Dermis blood vessel endothelial cell (primary cell): ENCODE measurements at places on chromosomes 3 and 15. TPM values are rescaled to one million over a fixed set of nuclear protein-coding genes. Genes with fewer than 3 reads are reported as not detected.
A peak's percentile ranks its signal among the peaks of the same experiment; 100 is the strongest.

DNA sequence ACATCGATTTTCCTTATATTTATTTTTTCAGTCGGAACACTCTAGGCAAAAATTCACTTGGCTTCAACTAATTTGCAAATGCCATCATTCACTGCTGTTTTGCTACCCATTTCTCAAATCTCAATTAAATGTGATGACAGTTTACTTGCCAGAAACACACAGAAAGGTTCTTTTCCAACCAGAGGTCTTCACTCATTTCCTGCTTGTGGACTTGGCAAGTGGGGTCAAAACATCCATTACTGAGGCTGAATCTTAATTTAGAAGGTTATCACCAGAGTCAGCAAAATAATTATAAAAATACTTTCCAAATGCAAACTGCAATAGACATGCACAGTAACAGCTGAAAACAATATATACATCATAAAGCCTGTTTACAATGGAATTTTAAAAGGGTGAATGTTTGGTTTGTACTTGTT is 625.4 kb upstream of the TBL1XR1 start:
- DNase-seq: no peak

GRCh38 chr3:114861666-114862065 is 285.4 kb downstream of the ZBTB20 start:
- no peak for DNase-seq

GRCh38 chr3:168884353-168884903 is 779.1 kb downstream of the MECOM start:
- DNase-seq: peak; percentile 95

- no peak for DNase-seq
Measured at GRCh38 chr15:41901431-41901830, 7.6 kb upstream of the SPTBN5 start.

DNA sequence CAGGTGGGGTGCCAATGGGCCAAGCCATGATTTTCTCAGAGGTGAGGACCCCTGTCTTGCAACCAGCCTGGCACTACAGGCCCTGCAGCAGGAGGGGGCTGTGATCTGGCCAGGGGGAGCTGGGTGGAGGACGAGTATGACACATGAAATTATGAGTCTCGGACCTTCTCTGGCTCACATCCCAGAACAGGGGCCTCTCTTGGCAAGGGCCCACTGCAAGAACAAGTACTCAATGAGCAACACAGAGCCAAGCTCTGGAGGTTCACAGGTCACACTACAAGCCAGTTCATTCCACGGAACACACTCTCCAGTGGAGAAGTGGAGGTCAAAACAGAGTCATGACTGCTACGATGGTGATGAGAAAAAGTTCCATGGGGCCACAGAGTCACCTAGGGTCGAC is 28.3 kb downstream of the CCDC32 start:
- DNase-seq: peak; percentile 1

GRCh38 chr3:128998561-128998960 is 2.5 kb upstream of the EFCC1 start:
- no peak for DNase-seq

Gene TYRO3
- 2.6 and 5.0 TPM in 2 replicates for total RNA-seq

Gene PEX11A
- 3.1 and 6.5 TPM in 2 replicates for total RNA-seq

DNA sequence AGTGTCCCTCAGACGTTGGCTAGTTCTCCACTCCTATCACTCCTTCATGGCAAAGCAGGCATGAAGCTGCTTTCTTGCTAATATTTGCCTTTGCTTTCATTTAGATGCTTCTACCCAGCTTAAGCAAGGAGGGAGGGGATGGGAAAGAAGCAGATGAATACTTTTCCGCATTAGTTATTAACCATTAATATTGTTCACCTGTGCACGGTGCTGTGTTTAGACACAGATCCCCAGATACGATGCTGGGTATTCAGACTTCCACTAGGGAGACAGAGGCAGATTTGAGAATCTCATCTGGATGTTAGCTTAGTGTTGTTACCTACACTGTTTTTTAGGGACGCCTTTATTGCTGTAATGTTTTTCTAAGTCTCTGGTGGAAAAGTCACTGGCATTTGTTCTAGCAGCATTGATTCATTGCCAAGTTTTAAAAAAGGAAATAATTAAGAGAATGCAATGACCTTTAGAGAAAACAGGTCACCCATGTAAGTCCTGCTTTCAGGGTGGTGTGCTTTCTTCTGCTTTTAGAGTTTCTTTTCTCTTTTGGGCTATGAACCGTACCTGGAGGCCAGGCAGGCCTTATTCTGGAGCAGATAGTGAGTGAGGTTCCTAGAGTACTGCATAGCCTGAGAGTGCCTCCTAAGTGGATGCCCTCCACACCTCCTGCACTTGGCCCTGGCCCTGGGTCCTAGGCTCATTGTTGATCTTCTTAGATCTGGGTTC is 55.5 kb downstream of the MYZAP start:
- DNase-seq: peak; percentile 73

GRCh38 chr15:91790836-91791235 is 62.7 kb upstream of the SLCO3A1 start:
- no peak for DNase-seq

DNA sequence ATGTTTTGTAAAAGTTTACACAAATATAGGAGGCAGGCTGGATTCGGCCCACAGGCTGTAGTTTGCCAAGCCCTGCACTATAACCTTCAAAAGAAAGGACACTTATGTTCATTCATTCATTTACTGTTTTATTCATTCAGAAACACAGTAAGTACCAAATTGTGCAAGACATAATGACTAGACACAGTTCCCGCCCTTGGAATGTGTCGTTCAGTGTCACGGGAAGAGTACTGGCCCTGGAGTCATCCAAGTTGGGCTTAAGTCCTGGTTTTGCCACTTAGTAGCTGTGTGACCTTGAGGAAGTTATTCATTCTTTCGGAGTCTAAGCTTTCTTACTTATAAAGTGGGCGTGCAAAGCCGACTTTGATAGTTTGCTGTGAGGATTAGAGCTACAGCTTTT is 22.0 kb downstream of the COLQ start:
- no peak for DNase-seq

GRCh38 chr15:62874959-62875625 is 167.5 kb upstream of the TPM1 start:
- no peak for DNase-seq

DNA sequence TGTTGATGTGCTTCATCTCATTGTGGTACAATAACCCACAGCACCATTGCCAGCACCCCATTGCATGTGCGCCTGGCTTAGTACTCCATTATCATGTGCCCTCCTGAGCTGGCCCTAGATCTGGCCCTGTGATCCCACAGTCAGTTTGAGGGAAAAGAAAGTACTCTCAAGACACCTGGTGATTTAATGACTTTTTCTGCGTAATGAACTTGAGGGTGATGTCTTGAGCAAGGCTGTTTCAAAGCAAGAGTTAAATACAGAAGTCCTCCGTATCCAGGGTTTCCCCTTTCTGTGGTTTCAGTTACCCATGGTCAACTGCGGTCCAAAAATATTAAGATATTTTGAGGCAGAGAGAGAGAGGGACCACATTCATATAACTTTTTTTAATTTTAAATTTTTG is 16.3 kb downstream of the C3orf20 start:
- DNase-seq: no peak

GRCh38 chr3:66592016-66592761 is 91.4 kb upstream of the LRIG1 start:
- no peak for DNase-seq

- DNase-seq: no peak
Measured at GRCh38 chr3:141399200-141399599, 30.9 kb downstream of the ZBTB38 start.

- no peak for DNase-seq
Measured at GRCh38 chr3:22506871-22507270, 696.3 kb upstream of the UBE2E2 start.

DNA sequence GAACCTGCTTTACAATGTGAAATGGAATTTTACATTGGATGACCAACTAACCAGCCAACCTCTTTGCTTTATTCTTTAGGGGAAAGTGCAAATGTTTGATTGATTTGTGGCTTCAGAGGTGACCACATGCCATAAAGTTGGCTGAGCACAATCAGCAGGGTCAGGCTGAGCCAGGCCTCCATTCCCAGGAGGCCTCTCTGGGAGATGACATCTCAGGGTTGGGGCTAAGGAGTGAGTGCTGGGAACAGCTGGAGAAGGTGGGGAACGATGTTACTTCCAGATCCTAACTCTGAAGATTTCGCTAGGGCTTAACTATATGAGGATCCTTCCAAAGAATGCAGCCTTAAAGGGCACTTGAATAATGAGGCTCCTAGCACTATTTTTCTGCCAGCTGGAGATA is 131.7 kb downstream of the ATP10A start:
- DNase-seq: no peak

DNA sequence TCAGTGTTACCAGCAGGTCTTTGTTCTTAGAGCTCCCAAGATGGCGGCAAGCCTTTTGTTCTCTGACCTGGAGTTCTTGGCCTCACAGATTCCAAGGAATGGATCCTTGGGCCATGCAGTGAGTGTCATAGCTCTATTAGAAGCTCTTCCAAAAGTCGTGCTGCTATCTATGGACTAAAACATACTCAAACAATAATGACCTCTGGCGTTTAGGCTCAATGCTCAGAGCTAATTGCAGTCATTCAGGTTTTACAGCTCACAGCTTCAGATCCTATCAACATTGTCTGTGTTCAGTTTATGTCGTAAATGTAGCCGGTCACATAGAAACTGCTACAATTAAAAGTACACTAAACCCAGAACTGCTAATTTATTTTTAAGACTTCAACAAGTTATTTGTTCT is 22.2 kb downstream of the CCRL2 start:
- DNase-seq: no peak
